ENCODE measurements at places on chromosomes 1 and 21. TPM values are rescaled to one million over a fixed set of nuclear protein-coding genes. Genes with fewer than 3 reads are reported as not detected.

DNA sequence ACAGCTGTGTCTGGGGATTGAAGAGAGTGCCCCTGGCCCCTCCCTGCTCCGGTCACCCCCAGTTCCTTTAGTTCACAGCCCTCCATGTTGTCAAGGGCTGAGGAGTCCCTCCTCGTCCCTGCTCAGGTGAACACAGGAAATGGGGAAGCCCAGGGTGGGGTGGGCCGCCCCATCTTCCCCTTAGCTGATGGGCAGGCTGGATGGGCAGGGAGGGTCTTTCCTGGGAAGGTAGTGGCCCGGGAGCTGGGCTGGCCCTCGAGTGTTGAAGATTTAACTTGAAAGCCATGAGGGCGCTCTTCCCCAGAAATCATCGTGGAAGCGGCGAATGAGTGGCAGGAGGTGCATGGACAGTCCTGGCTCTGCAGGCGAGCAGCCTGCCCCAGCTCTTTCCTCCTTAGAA, 18.3 kb upstream of the NPHP4 start:
- DNase-seq = no peak

Gene TEX38
- not detected for total RNA-seq

Gene KCND3
- total RNA-seq = 0.13 TPM

Gene MMP23B
- total RNA-seq = 0.25 TPM

DNA sequence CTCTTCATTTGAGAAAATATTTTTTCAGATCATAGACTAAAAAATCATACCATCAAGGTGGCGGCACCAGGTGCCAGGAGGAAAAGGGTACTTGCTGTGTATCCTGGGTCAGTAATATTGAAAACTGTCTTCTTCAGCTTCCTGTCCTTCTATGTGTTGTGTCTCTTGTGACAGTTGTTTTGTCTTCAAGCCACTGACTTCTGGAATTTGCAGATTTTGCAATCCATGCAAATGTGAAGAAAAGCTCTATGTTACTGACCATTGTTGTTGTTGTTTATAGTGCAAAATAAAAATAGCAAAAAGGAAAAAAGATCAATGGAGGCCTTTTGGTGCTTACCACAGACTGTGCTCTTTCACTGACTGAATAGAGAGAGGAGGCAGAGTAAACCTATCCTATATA, 83.2 kb upstream of the RHOU start:
- no peak for DNase-seq

Gene KRTAP12-2
- not detected for total RNA-seq

DNA sequence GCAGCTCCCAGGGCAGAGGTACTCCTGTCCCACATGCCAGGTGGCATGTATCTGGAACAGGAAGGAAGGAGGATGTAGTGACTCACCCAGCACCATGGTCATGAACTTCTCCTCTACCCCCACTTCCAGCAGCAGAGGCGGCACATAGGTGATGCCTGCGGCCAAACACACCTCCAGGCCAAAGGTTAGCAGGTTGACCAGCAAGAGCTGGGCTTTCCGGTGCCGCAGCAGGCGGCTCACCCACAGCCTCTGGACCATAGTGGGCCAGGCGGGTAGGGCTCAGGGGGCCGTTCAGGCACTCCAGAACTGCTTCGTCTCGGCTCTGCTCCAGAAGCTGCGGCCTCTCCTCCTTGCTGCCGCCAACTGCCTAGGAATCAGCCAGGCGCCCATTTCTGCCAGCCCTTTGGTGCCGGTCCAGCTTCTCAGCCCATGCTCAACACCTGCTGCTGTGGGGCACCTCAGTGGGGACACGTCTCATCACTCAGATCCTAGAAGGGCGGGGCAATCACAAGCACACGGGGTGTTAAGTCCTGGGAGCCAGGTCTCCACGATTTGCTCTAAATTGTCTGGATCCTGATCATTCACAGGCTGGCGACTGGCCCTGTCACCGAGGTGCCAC, 15.8 kb downstream of the SLC45A3 start:
- DNase-seq = peak; percentile 68

DNA sequence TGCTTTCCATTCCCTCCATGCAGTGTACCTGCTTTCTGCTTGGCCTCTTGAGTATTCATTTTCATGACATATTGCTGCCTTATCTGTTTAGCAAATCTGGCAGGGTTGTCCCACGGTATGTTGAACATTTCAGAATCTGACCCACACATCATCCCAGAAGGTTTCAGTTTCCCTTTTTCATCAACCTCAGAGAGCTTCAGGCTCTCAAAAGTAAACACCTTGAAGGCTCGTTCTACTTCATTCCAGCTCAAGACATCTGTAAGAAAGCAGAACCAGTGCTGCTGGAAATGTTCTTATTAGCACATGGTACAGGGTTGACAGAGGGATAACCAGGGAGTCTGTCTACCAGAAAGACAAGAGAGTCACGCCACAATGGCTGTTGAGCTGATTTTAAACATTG, 103.6 kb downstream of the SPAG17 start:
- no peak for DNase-seq

DNA sequence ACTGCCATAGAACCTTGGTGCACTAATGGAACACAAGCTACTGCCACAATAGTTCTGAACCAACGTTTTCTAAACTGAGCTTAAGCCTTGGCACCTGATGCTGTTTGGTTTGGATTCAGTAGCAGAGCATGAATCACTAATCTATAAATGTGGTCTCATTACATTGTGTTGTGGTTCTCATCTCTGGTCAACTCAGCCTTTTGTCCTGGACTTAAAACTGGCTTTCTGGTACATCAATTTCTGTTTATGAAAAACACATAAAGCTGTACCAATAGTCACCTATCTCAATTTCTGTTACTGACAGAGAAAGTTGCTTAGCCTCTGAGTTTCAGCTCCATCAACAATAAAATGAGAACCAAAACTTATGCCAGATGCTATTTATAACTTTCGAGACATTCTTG, 197.5 kb upstream of the KIAA0040 start:
- DNase-seq = no peak

DNA sequence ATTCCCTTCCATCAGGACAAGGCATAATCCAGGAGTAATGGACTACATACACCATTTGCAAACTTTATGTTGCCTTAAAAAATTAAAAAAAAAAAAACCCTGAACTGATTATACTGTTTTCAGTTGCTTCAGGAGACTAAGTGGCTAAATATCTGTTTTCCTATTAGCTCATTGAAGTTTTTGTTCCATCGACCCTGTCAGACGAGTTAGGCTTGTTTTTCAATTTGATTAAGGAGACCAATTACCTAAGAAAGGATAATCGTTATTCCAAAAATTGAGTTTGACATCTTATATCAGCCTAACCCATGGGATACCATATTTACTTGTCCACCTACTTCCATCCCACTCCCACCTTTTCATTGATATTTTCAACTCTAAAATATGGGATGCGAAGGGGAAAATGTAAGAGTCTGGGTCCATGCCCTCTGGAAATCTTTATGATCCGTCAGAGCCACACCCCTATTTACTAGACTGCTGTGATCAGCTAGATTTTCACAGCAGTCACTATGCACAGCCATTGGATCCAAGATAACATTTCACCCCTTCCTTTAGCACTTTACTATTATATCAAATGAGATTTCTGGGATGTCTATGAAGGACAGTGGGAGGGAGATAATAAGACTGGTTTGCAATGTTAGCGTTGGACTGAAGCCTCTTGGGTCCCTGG, 41.0 kb downstream of the IL12RB2 start:
- DNase-seq = no peak

- DNase-seq = no peak
Observed at GRCh38 chr1:108617008-108617723, 43.7 kb downstream of the HENMT1 start.

Gene TMOD4
- not detected for total RNA-seq

GRCh38 chr1:24364975-24365678, 46.0 kb downstream of the GRHL3 start:
- DNase-seq = no peak

GRCh38 chr1:100323419-100324106, 28.7 kb upstream of the CDC14A start:
- DNase-seq = no peak

- DNase-seq = no peak
Observed at GRCh38 chr1:918843-919242, 4.9 kb upstream of the SAMD11 start.

Gene CYB5RL
- 5.3 TPM for total RNA-seq

- no peak for DNase-seq
Observed at GRCh38 chr1:200464784-200465400, 55.1 kb upstream of the ZNF281 start.

DNA sequence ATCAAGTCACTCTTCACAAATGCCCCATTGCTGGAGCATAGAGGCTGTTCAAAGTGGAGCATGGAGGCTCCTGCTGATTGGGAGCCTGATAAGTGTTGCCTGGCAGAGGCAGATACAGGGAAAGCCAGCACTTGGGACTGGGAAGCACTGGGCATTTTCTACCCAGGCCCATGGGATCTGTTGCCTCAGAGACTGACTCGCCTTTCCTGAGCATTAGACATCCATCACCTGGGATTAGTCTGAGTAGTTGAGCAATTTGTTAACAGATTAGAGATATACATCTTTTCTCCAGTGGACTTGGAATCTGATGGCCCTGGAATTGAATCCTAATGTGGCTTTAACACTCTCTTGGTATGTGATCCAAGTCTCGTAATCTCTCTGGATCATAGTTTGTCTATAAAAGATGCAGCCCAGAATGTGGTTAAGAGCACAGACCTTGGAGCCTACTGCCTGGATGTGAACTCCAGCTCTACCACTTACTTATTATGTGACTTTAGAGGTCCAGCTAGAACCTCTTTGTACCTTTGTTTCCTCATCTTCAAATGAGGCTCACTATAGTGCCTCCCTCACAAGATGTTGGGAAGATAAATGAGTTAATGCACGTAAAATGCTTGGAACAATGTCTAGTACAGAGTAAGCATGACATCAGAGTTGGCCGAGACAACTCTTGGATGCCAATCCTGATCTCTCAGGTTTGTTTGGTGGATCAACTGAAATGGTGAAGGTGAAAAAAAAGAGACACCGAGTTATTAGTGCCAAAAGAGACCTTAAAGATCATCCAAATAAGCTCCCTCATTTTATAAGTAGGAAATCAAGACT, 38.3 kb upstream of the NRDC start:
- DNase-seq = no peak

GRCh38 chr21:43273016-43273707, 104.4 kb downstream of the CRYAA start:
- no peak for DNase-seq

DNA sequence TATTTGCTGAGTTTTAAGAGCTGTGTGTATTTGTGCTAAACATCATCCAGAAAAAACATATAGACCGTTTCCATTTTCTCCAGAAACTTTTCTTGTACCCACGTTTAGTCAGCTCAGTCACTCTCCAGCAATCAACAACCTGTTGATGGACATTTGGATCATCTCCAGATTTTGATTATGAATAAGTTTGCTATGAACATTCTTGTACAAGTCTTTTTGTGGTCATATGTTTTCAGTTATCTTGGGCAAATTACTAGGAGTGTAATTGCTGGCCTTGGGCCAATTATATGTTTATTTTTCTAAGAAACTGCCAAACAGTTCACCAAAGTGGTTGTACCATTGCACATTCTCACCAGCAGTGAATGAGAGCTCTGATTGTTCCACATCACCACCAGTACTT, 221.8 kb downstream of the CENPF start:
- peak; percentile 3 for DNase-seq

- no peak for DNase-seq
Observed at GRCh38 chr1:33464552-33464951, 7.9 kb upstream of the ZSCAN20 start.

DNA sequence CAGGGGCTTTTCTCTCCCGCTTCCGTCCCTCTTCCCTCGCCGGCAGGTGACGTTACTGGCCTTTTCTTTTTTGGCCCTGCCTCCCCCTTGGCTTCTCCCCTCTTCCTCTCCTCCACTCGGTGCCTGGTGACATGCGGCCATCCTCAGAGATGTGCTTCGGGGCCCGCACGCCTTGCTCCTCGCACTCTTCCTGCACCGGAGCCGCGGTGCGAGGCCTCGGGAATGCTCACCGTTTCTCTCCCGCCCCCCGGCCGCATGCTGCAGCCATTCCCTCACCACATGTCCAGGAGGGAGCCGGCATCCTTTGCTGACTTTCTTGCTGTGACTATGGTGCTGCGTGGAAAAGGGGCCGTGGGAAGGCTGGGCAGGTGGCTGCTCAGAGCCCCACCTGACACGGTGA, 39.3 kb downstream of the PDE9A start:
- DNase-seq = no peak

- no peak for DNase-seq
Observed at GRCh38 chr1:160837558-160838205, 25.0 kb downstream of the CD244 start.

DNA sequence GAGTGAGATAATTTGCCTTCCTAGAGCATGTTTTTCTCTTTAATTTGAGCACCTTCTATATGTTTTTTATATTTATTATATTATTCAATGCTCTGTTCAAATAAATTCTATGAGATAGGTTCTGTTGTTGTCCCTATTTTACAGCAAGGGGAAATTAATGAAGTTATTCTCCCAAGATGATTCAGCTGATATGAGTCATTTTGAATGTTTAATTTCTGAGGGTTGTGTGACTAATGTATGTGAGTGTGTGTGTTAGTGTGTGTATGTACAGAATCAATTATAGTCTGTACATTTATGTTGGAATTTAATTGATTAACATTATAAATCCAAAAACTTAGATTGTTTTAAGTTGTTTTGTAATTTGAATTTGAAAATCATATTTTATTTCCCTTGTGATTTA, 1536.7 kb upstream of the B3GALT2 start:
- no peak for DNase-seq

DNA sequence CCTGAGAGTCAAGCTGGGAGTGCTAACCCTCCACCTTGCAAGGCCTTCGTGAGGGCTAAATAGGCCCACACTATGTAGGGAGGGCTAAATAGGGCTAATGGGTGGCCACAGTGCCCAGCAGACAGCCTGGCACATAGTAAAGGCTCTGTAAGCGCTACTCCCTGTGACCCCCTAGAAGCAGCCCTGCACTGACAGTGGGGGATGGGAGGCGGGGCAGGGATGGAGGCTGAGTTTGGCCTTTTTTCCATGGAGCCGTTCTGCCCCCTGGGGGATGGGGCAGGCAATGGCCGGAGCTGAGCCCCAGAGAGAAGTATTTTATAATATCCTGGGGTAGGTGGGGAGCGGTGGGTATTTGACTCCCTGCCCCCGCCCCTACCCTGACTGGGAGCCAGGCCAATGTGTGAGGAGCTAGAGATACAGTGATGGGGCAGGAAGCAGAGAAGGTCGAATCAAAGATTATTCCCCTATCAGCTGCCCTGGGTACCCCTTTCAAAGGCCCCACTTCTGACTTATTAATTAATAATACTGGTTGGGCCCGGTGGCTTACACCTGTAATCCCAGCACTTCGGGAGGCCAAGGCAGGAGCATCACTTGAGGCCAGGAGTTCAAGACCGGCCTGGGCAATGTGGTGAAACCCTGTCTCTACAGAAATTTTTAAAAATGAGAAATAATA, 42.3 kb downstream of the LACTBL1 start:
- peak; percentile 52 for DNase-seq

- DNase-seq = peak; percentile 70
Observed at GRCh38 chr1:160261556-160261892, 825 bp downstream of the DCAF8 start.
